Spinal cord (tissue), 10 donors: ENCODE measurements at places on chromosomes 4 and X.

DNA sequence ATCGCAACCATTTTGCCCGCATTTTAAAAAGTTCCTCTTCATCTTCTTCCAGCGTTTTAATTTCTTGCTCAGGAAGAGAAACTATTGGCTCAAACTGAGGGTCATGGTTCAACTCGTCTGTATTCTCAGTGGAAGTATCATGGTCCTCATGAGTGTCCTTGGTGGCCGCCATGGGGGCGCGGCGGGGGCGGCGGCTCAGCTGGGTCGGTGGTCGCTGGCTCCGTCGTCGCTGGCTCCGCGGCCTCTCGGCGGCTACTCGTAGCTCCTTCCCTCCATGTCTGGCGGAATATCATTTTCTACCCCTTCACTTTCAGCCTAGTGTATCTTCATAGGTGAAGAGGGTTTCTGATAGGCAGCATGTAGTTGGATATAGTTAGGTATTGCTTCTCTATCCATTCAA lies 492.0 kb upstream of the MAGEB18 start:
- DNase-seq, result no peak

GRCh38 chr4:148278310-148278709 lies 163.9 kb downstream of the NR3C2 start:
- DNase-seq, result no peak

DNA sequence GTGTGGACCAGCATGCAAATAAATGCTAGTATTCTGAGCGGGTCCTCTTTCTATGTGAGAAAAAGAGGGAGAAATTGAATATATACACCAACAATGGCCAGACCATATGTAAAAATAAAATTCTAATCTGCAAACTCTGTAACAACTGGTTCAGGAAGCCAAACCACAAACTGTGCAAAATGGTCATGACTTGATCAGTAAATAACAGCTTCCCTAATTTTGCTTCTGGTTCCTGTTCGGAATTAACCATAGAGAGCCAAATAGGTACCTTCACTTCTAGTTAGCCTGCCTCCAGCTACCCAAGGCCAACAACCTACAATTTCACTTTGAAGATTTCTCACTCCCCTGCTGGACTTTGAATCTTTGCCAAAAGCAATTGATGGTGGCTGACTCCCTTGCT lies 1313.2 kb downstream of the ADGRL3 start:
- no peak for DNase-seq

DNA sequence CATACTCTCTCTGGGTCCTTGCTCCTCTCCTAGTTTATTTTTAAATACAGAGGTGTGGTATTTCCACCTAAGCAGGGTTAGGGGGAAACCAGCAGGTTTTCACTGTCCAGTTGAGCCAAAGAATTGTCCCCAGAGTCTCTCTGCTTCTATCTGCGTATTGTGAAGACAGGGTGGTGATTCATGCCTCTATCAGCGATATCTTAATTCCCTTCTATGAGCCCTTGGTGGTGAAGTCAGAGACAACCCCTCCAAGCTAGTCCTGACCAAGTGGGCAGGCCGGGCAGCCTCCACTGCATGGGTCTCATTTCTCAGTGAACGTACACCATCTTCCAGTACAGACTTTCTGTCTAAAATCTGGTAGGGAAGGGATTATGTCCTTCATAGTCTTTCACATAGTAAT lies 100.5 kb upstream of the GPR34 start:
- no peak for DNase-seq

DNA sequence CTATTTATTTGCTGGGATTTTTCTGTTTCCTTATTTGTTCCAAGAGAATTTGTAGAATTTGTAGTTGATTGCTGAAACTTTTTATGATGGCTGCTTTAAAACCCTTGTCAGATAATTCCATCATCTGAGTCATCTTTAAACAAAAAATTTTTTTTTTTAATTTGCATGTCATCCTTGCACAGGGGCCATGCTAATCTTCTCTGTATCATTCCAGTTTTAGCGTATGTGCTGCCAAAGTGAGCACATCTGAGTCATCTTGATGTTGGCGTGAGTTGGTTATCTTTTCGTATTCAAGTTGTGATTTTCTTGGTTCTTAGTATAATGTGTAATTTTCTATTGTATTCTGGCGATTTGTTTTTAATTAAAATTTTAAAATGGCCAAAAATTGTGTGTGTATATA lies 18.7 kb upstream of the ZNF157 start:
- DNase-seq, result no peak

- no peak for DNase-seq
These were observed 104.0 kb upstream of the MBNL3 start for GRCh38 chrX:132592880-132593279.

DNA sequence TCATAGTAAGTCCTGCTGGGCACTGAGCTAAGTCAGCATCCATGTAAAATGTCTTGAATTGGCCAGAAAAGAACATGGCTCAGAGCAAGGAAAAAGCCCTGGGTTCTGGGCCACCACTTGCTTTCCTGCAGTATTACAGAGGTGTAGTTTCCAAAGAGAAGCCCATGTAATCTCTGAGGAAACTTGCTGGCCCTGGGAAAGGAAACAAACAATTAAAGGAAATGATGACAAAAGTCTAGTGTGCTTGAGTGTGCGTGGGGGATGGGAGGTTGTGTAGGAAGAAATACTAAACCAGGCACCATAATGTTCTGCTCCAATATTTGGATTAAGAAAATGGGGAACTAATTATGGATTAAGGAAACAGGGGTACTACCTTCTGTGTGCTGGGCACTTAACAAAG lies 39.5 kb upstream of the SMIM10L2A start:
- no peak for DNase-seq

- no peak for DNase-seq
These were observed 177.8 kb upstream of the GK2 start for GRCh38 chr4:79585834-79586233.

- DNase-seq, result peak; percentile 1
These were observed 14.3 kb downstream of the CFAP99 start for GRCh38 chr4:2432991-2433530.

GRCh38 chrX:100829730-100830129 lies 9.5 kb downstream of the CSTF2 start:
- DNase-seq, result no peak

GRCh38 chrX:24553011-24553410 lies 87.9 kb downstream of the PDK3 start:
- DNase-seq, result peak; percentile 17

DNA sequence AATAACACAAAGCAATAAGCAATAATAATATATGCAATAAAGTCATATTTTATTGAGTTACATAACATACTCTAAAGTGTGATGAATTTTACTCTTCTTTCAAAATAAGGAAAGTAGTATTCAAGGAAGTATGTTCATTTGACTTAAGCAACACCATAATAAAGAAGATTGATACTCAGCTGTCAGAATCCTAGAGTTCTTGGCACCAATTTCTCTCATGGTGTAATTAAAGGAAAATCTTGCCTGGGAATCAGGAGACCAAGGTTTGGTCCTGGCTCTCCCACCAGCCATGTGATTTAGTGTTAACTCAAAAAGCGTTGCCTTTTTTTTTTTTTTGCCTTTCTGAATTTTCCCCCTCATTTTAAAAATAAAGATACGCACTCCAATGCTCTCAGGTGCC lies 17.1 kb downstream of the MYOZ2 start:
- no peak for DNase-seq

DNA sequence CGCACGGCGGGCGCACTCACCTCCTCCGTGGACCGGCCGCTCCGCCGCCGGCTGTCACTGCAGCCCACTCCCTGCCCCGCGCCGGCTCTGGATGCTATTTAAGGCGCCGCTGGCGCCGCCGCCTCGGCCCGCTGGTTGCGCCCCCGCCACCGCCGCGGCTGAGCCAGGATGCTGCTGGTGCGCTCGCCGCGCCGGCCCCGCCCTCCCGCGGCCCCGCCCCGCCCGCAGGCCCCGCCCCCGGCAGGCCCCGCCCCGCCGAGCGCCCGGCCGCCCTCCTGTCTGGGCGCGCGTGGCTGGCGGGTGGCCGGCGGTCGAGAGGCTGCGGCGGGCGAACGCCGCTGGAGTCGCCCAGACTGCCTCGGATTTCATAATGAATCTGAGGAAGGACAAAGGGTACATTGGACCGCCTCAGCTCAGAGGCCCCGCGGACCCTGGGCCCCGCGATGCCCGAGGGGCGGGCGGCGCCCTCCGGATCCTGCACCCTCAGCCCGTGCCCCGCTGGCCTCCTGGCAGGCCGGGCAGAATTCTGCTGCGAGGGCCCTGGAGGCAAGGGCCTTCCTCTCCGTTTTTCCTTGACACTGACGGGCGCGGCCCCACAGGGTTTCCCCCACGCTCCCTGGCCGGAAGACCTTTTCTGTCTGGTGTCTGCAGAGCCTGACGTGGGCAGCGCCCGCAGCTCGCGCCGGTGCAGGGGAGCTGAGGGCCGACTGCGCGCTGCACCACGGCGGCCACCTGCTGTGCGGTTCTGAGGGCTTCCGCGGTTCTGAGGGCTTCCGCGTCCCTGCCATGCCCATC lies at the start of gene ACSL1:
Gene ACSL1, minus strand, starts transcription at position 73 of the 795 bp plus-strand sequence. CDS start 22,454 bp downstream, outside the sequence.
- peak; percentile 58 for DNase-seq

DNA sequence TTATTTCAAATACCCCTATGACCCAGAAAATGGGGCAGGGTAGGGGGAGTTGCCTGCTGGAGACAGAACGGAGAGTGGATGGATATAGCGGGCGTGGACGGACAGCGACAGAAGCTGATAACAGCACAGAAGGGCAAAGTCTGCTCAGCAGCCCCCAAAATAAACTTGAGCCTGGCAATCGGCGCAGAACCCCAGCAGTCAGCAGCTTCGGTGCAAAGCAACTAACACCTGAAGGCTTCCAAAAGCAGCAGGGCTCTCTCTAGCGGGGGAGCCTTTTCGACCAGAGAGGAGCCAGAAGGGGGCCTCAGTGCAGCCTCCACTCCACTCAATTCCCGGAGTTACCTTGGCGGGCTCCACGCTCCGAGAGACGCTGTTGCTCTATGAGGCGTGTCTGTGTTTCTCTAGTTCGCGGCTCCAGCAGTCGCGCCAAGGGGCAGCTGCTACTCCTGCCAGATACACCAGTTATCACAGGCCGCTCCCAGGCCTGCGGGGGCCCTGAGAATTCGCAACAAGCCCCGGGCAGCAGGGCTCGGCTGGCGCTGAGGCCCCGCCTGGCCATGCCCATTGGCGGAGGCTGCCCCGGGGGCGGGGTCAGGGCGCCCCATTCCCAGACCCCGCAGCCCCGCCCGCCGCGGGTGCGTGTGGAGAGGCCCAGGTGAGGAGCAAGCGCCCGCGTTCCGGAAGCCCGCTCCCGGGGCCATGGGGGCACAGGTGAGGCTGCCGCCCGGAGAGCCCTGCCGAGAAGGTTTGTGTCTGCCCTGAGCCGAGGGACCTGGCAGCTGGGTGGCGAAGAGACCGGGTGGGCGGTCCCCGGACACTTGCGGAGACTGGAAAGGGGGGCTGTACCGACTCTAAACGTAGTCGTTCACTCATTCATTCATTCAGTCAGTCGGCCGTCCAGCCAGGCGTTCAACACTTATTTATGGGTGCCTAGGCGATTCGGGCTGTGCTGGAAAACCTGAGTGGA lies at the start of the genes CNGA1 and NIPAL1:
Gene CNGA1, minus strand, starts transcription at position 541 of the 967 bp plus-strand sequence. CDS start 63,992 bp downstream, outside the sequence.
Gene NIPAL1, plus strand, starts transcription at position 632 of the 967 bp plus-strand sequence. Its CDS starts 68 bp downstream, at position 700.
- DNase-seq, result peak; percentile 33

GRCh38 chr4:55906989-55907388 lies 41.8 kb upstream of the CEP135 start:
- no peak for DNase-seq

DNA sequence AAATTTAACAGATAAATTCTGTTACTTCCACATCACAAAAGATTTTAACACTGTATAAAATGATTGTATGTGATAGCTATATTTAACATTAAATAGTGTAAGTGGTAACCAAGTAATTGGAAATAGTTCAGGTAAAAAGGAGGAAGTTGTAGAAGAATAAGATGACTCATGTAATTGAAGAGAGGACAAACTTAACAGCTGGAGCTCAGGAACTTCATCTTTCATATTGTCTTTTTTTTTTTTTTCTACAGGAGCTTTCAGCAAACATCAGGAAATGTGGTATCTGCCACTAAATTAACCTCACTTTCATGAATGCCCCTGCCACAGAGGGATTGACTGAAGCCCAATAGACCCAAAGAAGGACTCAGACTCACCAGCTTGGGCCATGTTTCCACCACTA lies 188.4 kb upstream of the VEGFC start:
- no peak for DNase-seq

GRCh38 chr4:187883049-187883448 lies 112.5 kb upstream of the ZFP42 start:
- DNase-seq, result no peak

DNA sequence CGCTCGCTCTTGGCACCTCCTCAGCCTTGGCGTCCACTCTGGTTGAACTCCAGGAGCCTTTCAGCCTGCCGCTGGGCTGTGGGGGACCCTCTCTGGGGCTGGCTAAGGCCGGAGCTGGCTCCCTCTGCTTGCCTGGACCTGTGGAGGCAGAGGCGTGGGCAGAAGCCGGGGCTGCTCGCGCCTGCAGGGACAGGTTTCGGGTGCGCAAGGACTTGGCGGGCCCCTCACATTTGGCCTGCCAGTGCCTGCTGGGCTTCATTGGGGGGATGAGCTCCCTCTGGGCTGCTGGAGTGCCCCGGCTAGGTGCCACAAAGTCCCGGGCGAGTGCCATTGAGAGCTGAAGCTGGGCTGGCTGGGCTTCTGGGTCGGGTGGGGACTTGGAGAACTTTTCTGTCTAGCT lies 371.7 kb downstream of the FAM133A start:
- no peak for DNase-seq

GRCh38 chr4:125303821-125304220 lies 10.9 kb upstream of the FAT4 start:
- no peak for DNase-seq

- DNase-seq, result no peak
These were observed 75.3 kb downstream of the TMEM144 start for GRCh38 chr4:158285429-158286216.

DNA sequence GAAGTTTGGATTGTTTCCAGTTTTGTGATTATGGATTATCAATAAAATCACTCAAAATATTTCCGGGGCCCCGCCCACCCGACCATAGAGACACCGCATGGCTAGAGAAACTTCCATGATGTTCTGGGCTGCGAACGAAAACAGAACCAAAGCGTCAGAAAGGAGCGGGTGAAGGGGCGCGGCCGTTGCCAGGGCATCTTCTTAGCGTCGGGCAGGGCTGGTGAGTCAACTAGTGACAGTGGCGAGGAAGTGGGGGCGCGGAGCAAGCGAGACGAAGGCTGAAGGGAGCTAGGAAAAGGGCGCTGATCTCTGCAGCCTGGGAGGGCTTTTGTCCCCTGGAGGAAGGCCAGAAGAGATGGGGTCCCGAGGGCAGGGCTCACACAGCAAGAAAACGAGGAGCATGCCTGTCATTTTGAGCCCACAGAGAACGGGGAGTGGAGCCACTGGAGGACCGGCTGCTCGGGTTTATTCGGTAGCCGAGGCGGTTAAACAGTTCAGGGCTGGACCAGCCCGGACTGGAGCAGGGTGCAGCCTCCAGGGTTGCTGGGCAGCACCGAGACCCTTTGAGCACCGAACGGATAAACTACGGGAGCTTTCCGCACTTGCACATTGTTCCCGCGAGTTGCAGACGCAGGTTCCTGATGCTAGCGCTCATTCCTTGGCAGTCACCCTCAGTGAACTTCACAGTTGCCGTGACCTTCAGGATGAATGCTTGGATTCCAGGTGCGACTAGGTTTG lies 298.1 kb upstream of the TRPC5 start:
- DNase-seq, result no peak

GRCh38 chr4:172998527-172999469 lies 169.8 kb upstream of the GALNT7 start:
- no peak for DNase-seq

- DNase-seq, result no peak
These were observed 429.1 kb upstream of the FTHL17 start for GRCh38 chrX:31500921-31501320.
